Foreskin melanocyte (primary cell): ENCODE measurements at places on chromosomes 6 and 20.

DNA sequence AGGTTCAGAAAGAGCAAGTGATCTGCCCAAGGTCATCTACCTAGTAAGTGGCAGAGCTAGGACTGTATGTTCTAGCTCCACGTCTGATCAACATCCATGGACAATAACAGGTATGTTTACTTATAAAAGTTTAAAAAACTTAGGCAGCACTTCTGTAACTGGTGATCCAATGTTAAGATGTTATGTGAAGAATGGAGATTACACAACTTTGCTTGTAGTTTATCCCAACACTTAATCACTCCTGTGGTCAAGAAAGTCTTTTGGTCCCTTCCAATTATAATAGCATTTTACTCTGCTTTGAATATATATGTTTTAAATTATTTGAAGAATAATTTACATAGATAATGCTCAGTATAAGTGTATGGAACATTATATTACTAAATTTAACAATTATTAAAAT is 4.8 kb downstream of the FBXO30 start:
- DNase-seq = no peak

- peak; percentile 52 for DNase-seq
These were observed 67.6 kb downstream of the NUDT3 start for GRCh38 chr6:34324738-34325444.

GRCh38 chr6:46502486-46503119 is 11.4 kb upstream of the RCAN2 start:
- DNase-seq = no peak

GRCh38 chr6:127247114-127248096 is 19.3 kb upstream of the RNF146 start:
- no peak for DNase-seq

GRCh38 chr6:13538084-13538483 is 36.3 kb upstream of the SIRT5 start:
- no peak for DNase-seq

DNA sequence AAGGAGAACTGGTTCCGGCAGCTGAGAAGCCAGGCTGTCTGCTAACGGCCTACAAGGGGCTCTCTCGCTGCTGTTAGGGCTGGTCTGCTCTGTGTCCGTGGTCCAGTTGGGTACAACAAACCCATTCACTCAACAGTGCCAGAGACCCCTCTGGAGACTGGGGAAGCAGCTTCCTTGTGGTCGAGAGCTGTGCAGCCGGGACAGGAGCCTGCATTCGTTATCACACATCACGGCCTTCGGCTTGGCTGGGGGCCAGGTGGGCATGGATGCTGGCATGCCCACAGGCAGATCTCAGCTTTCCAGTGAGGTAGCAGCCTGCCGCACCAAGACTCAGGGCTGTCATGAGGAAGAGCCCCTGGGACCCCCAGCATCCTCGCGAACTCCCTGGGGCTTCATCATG is 124.7 kb downstream of the PREX1 start:
- DNase-seq = no peak

DNA sequence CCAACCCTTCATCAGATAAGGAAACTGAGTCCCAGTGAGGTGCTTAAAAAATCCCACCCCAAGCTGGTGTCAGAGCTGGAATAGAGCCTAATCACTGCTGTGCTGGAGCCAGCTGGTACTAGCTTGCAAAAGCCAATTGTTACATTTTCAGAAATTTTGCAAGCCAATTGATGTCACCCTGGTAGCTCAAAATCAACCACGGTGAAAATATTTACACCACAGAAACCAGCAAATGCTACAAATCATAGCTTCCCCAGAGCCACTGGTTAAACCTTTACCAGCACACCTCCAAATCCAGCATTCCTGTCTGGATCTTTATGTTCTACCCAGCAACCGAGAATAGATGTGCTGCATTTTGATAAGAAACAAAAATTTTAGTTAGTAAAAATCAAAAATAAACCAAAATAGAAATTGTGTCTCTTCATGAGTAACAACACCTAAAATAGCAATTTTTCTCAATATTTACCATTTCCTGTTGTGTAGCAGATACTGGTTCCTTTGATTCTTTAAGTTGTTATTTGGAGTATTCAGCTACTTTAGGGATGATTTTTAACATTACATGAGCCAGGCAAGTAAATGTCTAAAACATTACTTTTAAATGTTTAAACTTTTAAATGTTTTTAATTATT is 7.2 kb upstream of the LCA5 start:
- DNase-seq = peak; percentile 23

DNA sequence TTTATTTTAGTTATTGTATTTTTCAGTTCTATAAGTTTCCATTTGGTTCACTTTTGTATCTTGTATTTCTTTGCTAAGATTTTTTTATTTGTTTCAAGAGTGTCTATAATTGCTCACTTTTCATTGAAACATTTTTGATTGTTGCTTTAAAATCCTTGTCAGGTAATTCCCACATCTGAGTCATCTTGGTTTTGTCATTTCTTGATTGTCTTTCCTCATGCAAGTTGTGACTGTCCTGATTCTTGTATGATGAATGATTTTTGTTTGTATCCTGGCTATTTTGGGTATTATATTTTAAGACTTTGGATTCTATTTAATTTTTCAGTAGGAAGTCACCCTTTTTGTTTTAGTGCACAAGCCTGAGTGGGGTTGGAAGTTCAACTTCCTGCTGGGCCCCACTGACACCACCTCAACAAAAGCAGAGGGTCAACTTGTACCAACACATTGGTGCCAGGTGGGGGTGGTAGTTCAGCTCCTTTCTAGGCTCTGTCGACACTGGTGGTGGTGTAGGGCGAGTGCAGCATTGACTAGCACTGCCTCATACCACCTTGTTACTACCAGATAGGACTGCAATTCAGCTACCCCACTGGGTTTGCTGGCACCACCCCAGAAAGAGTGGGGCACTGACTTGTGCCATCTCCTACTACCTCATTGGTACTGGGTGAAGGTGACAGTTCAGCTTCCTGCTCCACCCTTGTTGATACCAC is 8.8 kb downstream of the RSPH3 start:
- no peak for DNase-seq

- no peak for DNase-seq
These were observed 192.8 kb downstream of the LRFN2 start for GRCh38 chr6:40394381-40394780.

GRCh38 chr6:3650076-3650958 is 101.2 kb downstream of the PXDC1 start:
- no peak for DNase-seq

DNA sequence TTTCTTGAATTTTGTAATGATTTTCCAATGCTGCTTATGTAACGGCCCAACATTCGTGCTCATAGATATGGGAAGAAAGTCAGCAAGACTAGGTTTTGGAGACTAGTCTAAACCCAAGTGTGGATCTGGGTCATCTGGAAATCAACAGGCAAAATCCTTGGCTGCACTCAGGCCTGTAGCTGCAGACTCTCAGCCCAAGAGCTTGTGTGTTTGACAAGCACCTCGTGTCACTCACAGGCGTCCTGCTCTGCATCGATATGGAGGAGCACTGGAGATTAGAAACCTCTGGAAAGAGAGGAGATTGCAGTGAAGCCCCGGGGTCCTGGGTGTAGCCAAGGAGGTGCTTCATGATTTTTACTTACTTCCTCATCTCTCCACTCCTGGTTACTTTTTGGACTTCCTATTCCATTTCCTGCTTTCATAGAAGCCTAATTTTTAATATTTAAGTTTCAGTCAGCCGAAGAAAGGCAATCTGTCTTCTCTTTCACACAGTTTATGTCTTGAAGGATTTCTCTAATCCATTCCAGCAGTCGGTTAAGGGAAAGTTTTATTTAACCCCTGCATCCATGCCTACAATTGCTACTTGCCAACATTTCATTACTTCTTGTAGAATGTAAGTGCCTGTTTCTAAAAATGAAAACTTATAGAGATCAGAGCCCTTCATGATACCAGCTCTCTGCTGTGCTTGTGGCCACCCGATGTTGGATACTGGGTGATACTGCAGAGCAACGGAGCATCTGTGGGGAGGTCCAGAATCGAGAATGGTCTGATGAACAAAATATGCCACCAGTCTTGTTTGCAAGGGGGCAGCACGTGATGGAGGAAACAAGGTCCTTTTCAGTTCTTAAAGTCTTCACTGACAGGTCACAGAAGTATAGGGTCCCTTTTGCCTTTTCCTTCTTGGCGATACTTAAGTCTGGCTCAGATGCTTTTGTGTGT is 296.3 kb downstream of the QKI start:
- no peak for DNase-seq

GRCh38 chr6:166375013-166375412 is 7.7 kb downstream of the MPC1 start:
- DNase-seq = no peak
